ENCODE measurements at places on chromosomes 2 and 18.

DNA sequence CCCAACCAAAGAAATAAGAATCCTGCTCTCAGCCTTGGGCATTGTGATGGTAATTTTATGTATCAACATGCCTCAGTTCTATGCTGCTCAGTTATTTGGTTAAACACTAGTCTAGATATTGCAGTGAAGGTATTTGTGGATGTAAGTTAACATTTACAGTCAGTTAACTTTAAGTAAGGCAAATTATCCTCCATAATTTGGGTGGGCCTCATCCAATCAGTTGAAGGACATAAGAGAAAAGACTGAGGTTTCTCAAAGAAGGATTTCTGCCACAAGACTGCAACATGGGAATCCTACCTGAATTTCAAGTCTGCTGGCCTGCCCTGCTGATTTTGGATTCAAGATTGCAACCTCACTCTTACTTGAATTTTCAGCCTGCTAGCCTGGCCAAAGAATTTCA, 975.5 kb upstream of the ACVR2A start:
- no peak for DNase-seq

GRCh38 chr18:51041677-51042352, 11.8 kb downstream of the SMAD4 start:
- no peak for DNase-seq

GRCh38 chr2:33131749-33132148, 185.0 kb downstream of the LTBP1 start:
- DNase-seq = no peak

DNA sequence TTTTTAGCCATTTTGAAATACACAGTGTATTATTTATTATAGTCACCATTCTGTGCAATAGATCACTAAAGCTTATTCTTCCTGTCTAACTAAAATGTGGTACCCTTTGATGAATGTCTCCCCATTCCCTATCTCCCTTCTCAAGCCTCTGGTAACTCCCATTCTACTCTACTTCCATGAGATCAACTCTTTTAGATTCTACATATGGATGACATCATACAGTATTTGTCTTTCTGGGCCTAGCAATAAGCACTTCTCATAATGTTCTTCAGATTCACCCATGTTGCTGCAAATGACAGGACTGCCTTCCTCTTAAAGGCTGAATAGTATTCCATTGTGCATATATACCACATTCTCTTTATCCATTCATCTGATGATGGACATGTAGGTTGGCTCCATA, 210.9 kb downstream of the PID1 start:
- no peak for DNase-seq

DNA sequence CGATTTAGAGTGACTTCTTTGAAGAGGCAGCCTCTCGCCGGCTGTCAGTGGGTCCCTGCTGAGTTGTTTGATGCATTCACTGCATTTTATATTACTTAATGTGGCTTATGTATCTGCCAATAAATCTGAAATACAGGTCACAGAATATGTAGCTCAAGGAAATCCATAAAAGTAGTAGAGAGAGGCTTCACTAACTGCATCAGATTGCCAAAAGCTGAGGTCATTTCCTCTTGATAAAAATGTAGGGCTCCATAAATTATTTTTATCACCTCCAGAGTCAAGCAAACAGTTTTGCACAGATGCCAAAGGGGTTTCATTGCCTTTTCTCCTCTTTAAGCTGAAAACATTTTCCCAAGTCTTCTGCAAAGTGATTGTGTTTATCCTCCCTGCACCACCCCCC, 36.5 kb upstream of the CCDC93 start:
- no peak for DNase-seq

All from stimulated activated CD4-positive, alpha-beta T cell treated with anti-CD3 and anti-CD28 coated beads, Interleukin-12 subunit alpha, Interleukin-12 subunit beta, amount 100 ng/mL, for 4 hours (primary cell).